Retinal pigment epithelial cell (primary cell): ENCODE measurements at places on chromosomes 6 and 20.

DNA sequence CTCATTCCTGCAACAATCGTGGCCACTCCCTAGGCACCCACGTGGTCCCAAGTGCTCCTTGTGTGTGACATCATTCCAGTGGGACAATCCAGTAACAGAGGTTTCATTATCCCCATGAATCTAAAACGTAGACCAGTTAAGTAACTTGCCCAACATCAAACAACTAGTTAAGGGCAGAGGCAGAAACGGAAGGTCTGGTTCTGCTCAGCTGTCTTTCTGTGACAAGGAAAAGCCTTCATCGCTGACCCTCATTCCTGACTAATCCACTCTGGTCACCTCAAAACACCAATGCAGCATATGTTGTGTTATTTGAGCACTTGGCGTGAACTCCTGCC, 261.4 kb upstream of the JARID2 start:
- DNase-seq: no peak

DNA sequence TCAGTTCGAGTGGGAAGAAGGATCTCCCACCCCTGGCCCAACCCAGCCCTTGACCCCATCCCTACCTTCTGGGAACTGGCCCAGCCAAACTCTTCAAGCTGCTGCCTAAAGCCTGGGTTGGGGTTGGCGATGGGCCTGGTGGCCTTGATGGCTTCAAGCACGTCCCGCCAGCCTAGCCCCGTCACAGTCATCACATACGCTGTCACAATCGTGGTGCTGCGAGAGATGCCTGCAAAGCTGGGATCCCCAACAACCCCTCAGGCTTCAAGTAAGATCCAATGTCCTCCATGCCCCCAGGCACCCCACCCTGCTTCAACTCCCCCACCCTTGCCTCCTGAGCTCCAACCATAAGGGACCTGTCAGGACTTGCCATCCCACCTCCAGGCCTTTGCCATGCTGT, 7.8 kb downstream of the DUSP15 start:
- no peak for DNase-seq

GRCh38 chr6:159700970-159701369, 7.9 kb upstream of the SOD2 start:
- DNase-seq: no peak

GRCh38 chr6:939526-940252, 246.8 kb upstream of the EXOC2 start:
- DNase-seq: no peak

- no peak for DNase-seq
Observed at GRCh38 chr20:50085481-50086365, 27.2 kb downstream of the UBE2V1 start.

- no peak for DNase-seq
Observed at GRCh38 chr6:128806261-128806660, 76.7 kb upstream of the LAMA2 start.

GRCh38 chr6:134449781-134450180, 131.9 kb upstream of the SGK1 start:
- no peak for DNase-seq

DNA sequence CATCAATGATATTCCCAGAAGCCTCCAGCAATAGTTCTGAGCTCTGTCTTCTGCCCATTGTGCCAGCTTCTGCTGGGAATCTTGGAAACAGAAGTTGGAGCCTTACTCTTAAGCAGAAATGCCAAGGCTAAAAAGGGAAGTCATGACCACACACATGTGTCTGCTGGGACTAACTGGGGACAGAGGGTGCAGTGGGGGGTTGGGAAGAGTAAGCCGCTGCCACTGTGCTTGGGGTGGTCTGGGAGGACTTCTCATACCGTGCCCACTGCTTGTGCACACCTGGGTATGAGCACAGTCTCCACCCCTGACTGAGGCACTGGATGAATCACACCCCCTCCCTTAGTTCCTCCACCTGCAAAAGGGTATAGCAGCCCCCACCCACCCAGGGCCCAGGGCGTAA, 90.7 kb downstream of the CDC5L start:
- no peak for DNase-seq

DNA sequence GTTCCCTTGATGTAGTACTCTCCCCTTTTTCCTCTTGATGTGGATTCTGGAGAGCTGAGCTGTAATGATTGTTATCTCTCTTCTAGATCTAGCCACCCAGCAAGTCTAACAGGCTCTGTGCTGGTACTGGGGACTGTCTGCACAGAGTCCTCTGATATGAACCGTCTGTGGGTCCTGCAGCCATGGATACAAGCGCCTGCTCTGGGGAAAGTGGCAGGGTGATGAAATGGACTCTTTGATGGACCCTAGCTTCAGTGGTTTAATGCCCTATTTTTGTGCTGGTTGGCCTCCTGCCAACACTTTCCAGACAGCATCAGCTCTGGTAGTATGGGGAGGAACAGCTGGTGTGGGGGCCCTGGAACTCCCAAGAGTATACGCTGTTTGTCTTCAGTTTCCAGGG, 216.3 kb downstream of the ADGRG6 start:
- no peak for DNase-seq

GRCh38 chr6:45376310-45377042, 1.3 kb downstream of the SUPT3H start:
- no peak for DNase-seq

DNA sequence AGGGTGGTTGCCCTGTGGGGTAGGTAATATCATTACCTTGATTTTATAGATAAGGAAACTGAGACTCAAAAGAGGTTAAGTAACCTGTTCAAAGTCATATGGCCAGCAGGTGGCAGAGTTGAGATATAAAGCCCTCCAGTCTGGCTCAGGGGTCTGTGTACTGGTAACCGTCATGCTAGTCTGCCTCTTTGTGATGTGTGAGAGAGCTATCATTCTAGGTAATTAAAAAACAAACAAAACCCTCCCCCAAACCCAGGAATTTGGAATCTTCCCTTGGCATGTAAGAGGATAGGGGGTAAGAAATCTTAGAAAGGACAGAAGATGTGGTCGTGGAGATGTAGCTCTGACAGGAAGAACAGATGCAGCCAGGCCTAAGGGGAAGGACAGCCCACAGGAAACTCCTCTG, 206.0 kb downstream of the CDC5L start:
- no peak for DNase-seq

- peak; percentile 4 for DNase-seq
Observed at GRCh38 chr20:39112178-39112743, 150.1 kb downstream of the DHX35 start.

DNA sequence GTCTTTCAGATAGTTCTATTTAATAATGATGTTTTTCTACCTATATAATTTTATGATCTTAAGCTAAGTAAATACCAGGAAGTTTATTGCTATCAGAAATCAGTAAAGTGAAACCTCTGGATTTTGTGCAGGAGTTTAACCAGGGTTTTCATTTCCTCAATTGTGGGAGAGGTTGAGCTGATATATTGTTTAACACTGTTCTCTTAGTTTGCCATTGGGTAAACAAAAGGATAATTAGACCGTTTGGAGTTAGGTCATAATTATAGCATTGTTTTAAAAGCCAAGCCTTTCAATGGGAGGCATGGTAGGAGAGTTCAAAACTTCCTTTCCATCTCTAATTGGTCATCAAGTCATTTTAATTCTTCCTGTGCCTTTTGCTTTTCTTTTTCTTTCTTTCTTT, 58.7 kb downstream of the STXBP5 start:
- DNase-seq: no peak

DNA sequence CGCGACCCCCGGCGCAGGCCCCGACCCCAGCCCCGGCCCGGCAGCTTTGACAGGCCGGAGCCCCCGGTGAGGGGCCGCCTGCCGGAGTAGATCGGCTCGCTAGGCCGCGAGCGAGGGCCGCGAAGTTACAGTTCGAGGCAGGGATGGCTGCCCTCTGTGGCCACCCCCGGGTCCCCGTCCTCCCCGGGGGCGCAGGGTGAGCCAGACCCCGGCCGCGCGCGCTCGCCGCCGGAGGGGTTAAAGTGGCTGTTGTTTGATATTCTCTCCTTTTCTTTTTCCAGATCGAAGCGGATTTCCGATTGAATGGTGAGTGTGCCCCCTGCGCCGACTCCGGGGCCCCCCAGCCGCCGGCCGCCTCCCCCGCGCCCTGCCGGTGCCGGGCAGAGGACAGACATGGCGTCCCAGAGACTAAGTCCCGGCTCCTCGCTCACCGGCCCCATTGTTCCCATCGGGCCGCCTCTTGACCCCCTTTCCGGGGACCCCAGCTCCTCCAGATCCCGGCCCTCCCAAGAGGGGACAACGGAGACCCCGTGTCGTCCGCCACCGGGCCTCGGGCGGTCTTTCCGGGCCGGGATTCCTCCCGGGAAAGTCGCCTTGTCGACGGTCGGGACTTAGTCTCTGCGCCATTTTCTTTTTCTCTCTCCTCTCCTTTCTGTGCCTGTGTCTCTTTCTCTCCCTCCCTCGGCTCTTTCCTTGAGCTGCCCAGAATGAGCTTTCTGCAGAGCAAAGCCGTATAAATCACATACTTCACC, 704 bp downstream of the TOP1 start:
- no peak for DNase-seq

DNA sequence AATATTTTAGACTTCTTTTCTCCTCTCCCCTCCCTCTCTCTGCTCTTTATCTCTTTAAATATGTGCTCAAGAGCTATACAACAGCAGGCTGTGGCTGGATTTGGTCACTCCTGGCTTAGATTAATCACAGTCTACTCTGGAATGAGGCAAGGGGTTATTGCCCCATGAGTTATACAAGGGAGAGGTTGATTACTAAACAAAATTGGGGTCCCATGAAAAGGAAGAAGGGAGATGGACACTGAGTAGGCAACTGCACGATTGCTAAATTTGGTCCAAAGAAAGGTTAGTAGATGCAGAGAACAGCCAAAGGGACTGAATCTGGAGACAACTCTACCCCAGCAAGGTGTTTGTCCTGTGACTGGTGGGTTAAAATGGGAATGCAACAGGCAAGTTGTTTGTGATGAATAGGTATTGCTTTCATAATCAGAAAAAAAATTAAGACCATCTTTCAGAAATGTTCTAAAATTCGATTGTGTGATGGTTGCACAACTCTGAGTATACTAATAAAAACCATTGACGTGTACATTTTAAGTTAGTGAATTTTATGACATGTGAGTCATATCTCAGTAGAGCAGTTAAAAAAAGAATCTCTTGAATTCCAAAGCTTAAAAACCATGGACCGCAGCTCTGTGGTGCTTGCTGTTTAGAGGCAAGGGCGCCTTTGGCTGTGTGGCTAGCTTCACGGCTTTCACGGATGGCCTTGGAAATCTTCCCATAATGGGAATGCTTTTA, 57.1 kb downstream of the KIZ start:
- DNase-seq: peak; percentile 36

GRCh38 chr6:125014661-125014957, 52.4 kb downstream of the RNF217 start:
- DNase-seq: no peak

DNA sequence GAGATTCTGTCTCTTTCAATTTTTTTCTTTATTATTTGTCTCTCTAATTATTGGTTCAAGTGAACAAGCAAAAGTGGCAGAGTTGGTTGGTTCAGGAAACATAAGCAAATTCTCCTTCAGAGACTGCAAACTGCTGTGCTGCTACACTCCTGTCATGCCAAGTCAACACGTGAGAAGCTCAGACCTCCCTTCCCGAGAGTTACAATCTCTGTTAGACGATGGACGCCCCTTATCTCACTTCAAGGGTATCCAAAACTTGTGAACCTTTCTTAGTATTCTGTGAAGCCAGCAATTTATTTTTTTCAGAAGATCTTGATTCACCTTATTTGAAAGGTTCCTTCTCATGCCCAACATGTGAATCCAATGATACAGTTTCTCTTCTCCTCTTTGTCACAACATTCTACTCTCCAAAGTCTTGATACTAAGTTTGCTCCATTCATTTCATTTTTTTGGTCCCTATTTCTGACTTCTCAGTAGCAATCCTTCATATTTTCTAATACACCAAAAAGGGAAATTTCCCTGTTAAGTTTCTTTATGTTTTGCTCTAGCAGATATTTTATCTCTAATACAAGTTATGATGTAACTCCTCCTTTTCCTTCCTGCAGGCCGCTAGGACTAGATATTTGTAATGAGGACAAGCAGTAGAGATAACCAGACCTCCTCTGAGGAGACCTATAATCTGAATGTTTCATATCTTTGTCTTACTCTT, 448.8 kb upstream of the CITED2 start:
- DNase-seq: no peak

DNA sequence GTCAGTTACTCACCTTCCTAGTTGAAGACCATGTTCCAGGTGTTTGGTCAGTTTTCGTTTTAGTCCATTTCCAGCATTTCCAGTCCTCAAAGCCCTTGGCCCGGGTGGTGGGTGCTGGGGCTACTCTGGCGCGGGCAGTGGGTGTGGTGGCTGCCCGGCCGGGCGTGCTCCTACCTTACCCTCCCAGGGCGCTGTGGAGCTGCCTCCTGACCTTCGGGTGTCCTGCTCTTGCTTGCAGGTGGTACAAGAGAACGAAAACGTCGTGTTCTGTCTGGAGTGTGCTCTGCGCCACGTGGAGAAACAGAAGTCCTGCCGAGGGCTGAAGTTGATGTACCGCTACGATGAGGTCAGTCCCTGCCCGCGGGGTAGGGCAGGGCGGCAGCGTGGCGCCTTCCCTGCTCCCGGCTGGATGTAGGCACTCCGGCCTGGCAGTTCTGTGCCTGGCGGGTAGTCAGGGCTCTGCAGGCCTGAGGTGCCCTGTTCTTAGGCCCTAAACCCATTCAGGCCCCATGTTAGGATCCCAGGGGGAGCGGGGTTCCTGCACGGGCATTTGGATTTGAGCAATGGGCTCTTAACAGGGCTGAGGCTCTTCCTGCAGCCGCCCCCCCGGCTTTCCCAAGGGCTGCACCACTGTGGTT, 145.8 kb downstream of the DTNBP1 start:
- DNase-seq: no peak

DNA sequence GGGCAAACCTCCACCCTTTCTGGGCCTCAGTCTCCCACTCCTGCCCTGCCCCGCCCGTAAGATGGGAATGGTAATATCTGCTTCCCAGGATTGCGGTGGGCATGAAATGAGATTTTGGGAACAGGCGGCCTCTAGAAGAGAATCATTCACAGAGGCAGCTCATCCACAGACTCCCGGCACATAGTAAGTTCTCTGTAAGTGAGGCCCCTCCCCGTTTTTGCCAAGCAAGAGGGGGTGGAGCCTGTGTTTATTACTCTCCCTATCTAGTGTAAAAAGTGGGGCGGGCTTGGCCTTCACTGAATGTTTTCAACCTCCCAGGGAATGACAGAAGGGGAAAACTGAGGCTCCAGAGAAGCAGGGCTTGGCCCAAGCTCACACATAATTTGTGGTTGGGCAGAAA, 20.0 kb downstream of the SUN5 start:
- DNase-seq: no peak

- DNase-seq: no peak
Observed at GRCh38 chr6:105326833-105327770, 75.8 kb downstream of the PREP start.

DNA sequence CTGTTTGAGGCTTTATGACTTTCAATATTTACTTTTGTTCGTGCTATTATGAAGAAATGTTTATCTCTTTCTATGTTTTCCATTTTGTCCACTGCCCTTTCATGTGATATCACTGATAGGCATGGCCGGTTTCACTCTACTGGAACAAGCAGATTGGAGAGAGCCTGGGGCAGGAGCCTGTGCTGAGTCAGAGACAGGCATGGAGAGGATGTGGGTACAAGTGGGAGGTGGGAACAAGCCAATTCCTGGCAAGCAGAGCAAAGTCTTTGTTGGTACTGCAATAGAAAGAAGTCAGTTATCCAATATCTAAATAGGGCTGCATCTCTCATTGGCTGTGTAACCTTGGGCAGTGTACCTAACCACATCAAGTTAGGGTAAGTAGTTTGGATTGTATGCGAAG, 545.6 kb upstream of the MAP3K7 start:
- no peak for DNase-seq
